Activated CD4-positive, alpha-beta memory T cell treated with anti-CD3 and anti-CD28 coated beads for 36 hours (primary cell): ENCODE measurements at places on chromosomes 2 and 18. TPM values are rescaled to one million over a fixed set of nuclear protein-coding genes. Genes with fewer than 3 reads are reported as not detected.

The MAPK4 gene
- not detected for total RNA-seq

The PCARE gene
- total RNA-seq: not detected

The CDCA7 gene
- 64.1 TPM for total RNA-seq

The C2orf15 gene
- total RNA-seq: 0.50 TPM

The IL1R1 gene
- 20.3 TPM for total RNA-seq

The TP53I3 gene
- total RNA-seq: 0.94 TPM

The PEX13 gene
- 18.7 TPM for total RNA-seq

DNA sequence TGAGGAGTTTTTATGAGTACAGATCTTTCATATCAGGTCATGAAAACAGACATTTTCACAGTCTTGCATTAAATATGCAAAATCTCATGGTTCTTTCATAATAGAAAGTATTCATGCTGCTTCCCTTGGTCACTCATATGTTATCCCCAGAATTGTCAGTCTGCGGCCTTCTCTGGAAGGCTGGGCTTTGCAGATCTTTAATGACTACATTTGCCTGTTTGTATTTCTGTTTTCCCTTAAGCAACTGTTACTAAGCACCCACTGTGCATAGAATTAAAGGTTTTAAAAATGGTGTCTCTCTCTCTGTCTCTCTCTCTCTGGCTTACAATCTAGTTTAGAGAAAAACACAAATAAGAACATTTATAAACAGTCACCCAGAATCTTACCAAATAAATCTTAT lies 456.3 kb downstream of the RIT2 start:
- no peak for DNase-seq

DNA sequence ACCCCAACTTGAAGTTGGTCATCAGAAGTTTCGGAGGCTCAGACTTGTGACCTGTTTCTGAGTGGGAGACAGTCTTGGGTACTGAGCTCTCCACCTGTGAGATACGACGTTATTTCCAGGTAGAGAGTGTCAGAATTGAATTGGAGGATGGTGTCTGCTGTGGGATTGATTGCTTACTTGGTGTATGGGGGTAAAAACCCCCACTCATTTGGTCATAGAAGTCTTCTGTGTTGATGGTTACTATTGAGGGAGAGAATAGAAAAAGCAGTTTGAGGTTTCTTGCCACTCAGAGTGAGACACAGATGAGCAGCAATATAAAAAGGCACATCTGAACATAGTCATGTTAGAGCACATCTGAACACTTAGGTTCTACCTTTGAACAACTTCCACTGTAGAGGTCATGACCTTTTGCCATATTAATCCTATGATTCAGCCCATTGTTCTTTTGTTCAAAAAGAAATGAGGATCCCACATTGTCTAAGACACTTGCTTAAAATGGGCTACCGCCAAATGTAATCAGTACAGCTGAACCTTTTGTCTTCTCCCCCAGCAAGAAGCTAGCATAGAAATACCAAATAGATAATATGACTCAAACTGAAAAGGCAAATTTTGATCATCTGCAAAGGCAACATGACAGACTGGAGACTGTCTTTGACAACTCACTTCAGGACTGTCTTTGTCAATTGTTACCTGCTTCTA lies 73.3 kb downstream of the NAB1 start:
- peak; percentile 60 for DNase-seq

DNA sequence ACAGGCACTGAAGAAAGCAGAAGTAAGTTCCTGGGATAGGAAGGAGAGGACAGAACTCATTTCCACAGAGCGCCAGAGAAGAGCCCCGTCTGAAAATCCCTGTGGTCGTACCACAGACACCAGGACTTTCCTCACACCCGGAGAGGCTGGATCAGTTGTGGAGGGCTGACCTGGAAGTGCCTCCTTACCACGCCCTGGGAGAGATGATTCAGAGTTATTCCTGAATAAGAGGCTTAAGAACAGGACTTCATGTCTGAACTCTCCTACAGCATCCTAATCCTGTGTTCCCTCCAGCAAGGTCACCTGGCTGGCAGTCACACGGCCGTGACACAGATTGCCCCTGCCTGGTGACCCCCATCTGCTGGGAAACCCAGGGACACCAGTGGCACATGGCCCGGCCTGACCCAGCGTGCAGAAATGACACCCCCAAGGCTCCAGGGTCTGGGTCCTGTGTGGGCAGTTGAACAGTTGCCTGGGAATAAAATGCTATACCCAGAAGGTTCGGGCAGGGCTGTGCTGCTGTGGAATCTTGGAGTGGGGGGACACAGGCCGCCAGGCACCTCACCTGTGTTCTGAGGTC lies 105.9 kb downstream of the PXDN start:
- DNase-seq: no peak

- DNase-seq: no peak
These were observed 197.2 kb downstream of the CYP26B1 start for GRCh38 chr2:71950256-71951082.

- no peak for DNase-seq
These were observed 201.6 kb downstream of the ERBB4 start for GRCh38 chr2:212337036-212337435.

- DNase-seq: no peak
These were observed 428 bp downstream of the TCF4 start for GRCh38 chr18:55587418-55588110.

DNA sequence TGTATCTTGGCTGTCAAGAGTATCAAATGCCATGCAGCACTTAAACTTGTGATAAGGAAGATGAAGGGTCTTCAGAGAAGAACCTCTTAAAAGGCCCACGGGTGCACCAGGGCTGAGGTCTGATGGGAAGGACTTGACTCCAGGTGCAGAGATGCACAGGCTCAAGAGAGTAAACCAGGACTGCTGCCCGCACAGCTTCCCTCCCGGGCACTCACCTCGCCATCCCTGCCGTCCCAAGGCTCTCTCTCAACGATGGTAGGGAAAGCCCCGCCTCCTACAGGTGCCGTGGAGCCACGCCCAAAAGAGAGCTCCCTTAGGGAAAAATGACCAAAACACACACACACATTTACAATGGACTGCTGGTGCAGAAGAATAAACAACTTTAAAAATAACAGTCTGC lies 27.9 kb downstream of the PDIA6 start:
- no peak for DNase-seq

DNA sequence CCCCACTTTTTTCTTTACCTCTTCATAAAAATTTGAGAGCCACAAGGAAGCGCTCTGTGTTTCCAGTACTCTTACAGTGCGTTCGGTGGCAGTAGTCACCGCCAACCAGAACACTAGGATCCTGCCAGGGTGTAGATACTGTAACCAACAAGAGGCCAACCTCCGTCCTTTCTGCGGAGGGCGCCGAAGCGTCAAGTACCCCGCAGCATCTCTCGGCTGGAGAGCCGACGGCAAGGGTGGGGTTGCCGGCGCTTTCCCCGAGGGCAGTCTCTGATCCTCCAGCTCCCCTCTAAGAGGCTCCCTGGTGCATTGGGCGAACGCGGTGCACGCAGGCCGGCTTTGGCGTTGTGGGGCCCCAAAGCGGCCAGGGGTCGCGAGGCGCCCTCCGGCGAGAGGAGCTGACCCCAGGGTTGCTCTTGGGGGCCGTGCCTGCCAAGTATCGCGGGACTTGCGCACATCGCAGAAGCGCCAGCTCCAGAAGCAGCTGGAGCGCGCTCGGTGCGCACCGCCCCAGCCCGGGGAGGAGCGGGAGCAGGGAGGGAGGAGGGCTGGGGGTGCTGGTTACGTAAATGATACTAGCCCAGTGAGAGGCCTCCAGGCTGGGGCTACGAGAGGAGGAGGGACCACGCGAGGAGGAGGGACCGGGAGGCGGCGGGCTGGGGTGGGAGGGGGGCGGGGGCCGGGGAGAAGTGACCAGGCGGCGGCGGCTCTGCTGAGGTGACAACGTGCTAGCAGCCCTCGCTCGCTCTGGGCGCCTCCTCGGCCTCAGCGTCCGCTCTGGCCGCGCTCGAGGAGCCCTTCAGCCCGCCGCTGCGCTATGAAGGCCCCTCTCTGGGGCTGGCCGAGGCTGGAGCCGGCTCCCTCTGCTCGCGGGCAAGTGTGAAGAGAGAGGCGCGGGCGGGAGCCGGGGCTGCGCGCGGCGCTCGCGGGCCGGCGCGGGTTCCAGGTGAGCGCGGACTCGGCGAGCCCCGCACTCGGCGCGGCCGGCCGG lies at the start of gene GALNT13:
Gene GALNT13, plus strand, starts transcription at position 692 of the 991 bp plus-strand sequence.
- DNase-seq: no peak

- DNase-seq: no peak
These were observed 86.5 kb upstream of the FAM117B start for GRCh38 chr2:202548240-202548639.

GRCh38 chr2:63034526-63034925 lies 16.1 kb upstream of the OTX1 start:
- no peak for DNase-seq

- no peak for DNase-seq
These were observed 1042.0 kb downstream of the DPP10 start for GRCh38 chr2:115484486-115484885.

DNA sequence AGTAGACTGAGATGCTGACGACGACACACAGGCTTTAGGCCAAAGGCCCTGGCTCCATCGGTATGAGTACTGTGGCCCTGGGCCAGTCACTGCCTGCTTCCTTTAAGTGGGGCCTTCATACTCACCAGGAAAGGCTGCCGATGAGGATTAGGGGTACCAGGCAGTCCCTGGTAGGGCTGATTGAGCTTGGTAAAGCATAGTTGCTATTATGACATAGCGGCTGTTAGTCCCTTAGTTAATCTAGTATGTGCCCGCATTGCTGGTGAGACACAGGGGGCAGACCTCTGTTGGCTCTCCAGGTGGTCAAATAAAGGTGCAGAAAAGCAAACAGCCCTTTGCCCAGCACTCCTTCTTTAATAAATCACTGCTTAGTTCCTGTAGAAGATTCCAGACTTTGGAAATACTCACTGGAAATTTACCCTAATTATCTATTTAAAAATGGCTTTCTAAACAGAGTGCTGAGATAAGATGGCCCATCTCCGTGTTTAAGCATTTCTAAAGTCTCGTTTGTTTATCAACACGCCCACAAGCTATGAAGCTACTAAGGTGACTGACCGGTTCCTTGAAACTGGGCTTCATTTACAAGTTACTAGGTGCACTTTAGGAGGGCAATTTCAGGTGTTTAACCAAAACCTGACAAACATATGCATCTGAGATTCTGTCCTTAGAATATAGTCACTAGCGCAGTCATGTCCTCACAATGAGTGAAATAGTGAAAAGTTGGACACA lies 8.7 kb upstream of the BIN1 start:
- DNase-seq: no peak
